ENCODE measurements at places on chromosomes 13 and 19. TPM values are rescaled to one million over a fixed set of nuclear protein-coding genes. Genes with fewer than 3 reads are reported as not detected.

The SLC25A41 gene
- total RNA-seq: 0.07 TPM

The MEIOSIN gene
- not detected for total RNA-seq

The SLC6A16 gene
- total RNA-seq: 0.13 TPM

The C19orf81 gene
- 0.63 TPM for total RNA-seq

The LGALS7B gene
- not detected for total RNA-seq

The ZNF492 gene
- 0.07 TPM for total RNA-seq

The ZNF296 gene
- total RNA-seq: 0.26 TPM

The HIPK4 gene
- not detected for total RNA-seq

The OR7C1 gene
- not detected for total RNA-seq

The CRX gene
- total RNA-seq: not detected

The CCNE1 gene
- 6.5 TPM for total RNA-seq

The PLIN4 gene
- under 0.01 TPM for total RNA-seq

The CYP2A6 gene
- not detected for total RNA-seq

The ZNF440 gene
- total RNA-seq: 6.3 TPM

The NLRP7 gene
- not detected for total RNA-seq

The MYO1F gene
- total RNA-seq: 0.25 TPM

All from pulmonary artery endothelial cell (primary cell).